ENCODE measurements at places on chromosomes 11 and 22.

DNA sequence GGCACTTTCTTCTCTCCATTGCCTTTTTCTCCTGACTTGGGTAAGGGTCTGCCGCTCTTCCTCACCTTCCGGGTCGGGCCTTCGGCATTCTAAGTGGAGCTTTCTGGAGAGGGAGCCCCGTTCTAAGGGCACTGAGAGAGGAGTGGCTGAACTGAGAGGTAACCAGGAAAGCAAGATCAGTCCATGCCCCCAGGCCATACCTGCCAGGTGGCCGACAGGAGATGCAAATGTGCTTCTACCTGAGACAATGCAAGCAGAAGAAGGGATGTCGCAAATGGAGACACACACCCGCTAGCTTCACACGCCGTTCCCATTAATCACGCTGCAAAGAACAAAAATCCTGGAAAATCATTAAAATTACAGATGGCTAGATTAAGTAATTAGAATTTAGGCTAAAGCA lies 156.4 kb upstream of the TBCEL start:
- DNase-seq = no peak

DNA sequence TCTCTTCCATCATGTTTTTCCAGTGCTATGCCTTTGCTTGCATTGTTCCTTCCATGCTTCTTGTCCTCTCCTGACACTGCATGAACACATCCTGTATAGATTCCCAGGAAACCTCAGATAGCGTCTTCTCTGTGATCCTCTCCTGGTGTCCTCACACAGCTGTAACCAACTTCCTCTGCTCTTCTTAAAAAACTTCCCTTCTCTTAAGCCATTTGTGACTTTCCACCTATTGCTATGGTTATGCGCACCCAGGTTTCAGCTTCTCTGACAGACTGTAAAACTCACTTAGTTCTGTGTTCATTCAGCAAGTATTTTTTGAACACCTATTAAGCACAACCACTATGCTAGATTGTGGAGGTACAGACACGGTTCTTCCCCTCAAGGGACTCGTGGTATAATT lies 5.1 kb upstream of the APLP2 start:
- DNase-seq = no peak

GRCh38 chr11:85764796-85765195 lies 46.1 kb downstream of the SYTL2 start:
- DNase-seq = no peak

DNA sequence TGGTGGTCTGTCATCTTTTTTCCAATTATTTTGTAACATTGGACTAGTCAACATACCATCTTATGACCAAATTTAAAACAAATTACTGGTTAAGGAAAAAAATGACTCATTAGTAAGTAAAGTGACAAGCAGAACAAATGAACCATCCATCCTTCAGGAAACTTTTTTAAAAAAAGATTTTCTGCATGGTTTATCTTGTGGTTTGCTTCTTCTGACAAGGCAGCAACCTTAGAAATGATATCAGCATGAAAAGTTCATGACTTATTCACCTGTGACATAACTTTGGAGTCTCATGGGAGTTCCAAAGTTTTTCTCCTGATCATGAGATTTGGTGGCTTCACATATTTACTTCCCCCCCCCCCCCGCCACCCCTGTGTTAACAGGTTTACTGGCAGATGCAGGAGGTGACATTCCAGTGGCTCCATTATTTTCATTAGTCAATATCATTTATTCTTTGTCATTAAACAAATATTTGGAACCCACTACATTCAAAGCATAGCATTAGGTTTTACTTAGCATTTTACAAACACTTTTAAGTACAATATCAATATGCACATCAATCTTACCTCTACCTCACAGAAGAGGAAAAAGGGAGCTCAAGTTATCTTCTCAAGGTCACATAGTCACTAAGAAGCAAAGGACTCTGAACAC lies 40.7 kb downstream of the DCUN1D5 start:
- DNase-seq = no peak

DNA sequence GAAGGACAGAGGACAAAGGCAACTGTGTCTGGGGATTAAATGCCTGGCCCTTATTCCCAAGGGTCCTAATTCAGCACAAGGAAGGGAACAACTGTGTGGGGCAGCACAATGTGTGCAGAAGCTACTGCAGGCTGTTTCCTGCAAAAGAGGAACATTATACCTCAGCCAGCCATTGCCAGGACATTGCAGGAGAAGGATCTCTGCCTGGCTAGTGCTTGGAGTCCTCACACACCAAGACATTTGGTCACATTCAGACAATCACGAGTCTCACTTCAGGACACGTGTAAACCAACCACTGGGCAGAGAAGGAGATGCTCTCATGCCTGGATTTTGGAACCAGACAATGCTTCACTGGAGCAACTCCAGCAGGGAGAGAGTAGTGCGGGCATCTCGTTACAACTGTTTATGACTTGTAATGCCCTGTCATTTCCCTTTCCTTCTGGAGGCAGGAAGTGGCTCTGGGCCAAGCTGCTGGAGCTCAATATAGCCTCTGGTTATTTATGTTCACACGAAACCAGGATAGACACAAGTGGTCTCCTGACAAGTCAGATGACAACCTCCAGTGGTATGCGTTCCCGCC lies 23.9 kb upstream of the ZC3H12C start:
- peak; percentile 46 for DNase-seq

DNA sequence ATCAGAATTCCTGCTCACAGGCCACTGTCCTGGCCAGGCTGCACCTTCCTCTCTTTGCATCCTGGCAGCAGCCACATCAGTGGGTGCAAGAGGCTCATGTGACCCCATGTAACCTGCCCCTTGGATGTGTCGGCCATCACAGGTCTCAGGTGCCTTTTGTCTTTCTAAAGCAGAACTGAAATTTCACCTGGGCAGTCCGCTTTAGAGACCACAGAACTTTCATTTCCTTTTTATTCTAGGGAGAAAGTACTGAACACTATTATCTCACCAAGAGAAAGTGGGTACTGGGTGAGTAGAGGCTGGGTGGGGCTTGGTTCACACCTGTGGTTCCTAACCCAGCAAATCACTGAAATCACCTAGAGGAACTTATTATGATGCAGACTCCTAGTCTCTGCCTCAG lies 51.7 kb upstream of the NUP160 start:
- no peak for DNase-seq

- DNase-seq = no peak
Observed at GRCh38 chr11:29027436-29027835, 919.2 kb downstream of the METTL15 start.

- DNase-seq = no peak
Observed at GRCh38 chr11:11843211-11843621, 1.4 kb downstream of the USP47 start.

DNA sequence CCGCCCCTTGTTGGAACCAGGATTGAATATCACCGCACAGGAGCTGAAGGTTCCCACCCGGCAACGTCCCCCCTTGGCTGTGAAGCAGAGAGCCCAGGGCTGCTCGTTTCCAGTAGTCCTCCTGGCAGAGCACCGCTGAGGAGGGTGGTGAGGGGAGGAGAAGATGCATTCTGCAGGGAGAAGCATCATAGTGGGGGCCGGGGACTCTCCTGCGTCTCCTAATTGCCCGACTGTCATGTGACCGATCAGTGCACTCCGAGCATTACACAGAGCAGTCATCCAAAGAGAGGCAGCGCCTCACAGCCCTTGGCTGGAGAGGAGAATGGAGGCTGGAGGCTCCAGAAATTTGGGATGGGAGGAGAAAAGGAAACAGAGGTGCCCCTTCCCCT lies 85.0 kb upstream of the SEPTIN5 start:
- DNase-seq = no peak

DNA sequence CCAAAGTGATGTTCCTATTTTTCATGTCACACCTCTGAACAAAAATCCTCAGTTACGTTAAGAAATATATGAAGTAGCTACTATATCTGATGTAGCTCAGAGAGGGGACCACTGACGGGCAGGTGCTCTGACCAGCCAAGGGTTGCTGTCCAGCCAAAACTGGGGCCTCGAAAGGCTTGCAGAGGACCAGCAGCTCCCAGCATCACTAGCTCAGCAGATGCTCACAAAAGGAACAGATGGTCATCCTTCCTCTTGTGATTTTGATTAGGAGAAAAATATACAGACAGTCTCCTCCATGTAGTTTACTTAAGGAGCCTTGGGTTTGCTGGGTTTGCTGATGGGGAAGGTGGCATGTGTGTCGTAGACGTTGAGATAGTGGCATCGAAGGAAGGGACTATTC lies 374.6 kb upstream of the B3GAT1 start:
- no peak for DNase-seq

DNA sequence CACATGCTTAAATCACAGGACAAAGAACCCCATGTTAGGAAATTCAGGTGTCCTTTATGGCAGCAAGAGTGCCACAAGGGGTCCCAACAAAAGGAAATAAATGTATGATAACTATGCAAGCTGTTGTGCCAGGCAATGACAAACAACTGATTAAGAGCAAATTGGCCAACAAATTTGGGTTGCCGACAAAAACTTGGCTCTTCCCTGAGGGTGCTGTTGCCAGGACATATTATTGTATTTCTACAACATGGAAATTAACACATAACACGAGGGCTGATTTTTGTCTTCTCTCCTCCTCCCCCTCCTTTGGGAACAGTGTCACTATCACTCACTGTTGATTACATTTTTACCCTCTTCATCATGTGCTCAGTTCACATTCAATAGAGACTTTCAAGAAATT lies 56.0 kb downstream of the LRRC4C start:
- DNase-seq = no peak

- no peak for DNase-seq
Observed at GRCh38 chr11:48141475-48142122, 75.0 kb upstream of the OR4B1 start.

DNA sequence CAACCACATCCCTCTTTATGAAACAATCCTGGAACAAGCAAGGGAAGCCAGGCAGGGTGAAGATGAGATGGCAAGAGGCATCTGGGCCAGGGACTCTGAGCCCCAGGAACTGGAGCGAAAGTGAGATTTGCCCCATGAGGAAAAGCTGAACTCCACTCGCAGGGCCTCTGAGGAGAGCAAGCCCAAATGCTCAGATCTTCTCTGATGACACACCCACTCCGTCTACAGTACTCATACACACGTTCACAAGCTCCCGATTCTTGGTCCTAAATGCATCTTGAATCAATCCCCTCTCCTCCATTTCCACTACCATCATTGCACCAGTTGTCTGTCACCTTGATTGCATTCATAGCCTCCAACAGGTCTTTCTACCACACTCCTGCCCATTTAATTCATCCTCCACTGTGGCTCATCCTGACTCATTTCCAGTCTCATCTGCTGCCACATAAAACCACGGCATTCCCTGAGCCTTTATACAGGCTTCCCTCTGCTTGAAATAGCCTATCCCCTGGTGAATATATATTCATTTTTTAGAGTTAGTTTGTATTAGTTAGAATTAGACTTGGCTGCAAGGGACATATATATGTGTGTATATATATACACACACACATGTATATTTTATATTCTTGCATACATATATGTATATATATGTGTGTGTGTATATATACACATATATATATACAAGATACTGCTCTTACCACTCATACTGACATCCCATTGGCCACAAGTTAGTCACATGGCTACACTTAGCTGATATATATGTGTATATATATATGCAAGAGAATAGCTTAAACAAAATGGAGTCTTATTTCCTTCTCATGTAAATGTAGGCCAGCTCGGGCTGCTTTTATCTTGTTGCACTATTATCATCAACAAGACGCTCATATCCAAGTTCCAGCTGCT lies 1.4 kb upstream of the APOA5 start:
- no peak for DNase-seq

- DNase-seq = peak; percentile 30
Observed at GRCh38 chr11:119728211-119728626, 781 bp downstream of the NECTIN1 start.

DNA sequence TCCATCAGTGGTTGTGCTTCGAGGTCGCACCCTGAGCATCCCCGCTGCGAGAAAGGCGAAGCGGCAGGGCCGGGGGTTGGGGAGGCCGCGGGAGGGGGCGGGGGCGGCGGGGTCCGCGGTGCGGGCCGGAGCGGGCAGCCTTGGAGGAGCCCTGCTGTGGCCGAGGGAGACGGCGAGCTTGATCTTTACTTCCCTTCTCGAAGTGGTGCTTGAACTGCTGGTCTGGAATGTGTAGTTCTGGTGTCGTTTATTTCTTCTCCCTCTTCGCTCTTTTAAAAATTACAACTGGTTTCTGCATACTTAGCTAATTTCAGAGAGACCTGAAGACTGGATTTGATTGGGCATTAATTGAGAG lies 1.1 kb downstream of the APLP2 start:
- no peak for DNase-seq

DNA sequence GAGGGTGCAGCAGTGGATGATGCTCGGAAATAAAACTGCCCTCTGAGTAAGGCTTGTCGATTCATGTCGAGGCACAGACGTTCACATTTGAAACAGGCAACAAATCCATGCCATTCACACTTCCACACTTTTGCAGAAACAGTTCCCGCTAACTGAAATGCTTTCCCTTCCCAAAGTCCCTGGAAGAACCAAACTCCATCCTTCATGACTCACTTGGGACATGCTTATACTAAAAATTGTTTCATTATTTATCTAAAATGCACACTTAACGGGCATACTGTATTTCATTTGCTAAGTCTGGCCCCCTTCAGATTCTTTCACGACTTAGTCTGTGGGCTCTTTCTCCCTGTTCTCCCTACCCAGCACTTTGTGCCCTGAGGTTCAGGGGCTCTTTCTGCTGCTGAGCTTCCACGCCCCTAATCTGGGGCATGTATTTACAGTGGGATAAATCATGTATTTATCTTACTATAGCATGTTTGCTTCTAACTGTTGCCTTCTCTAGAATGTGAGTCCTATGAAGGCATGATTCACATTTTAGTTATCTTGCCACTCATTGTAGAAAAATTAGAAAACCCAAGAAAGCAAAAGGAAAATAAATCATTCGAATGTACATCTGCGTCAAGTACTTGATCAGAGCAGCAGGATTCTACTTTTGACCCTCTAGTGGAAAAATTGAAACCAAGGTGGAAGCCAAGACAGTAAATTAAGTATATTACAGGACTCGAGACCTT lies 12.5 kb downstream of the SCGB1A1 start:
- DNase-seq = no peak

- no peak for DNase-seq
Observed at GRCh38 chr22:28268850-28269249, 349.8 kb upstream of the PITPNB start.

- DNase-seq = peak; percentile 67
Observed at GRCh38 chr22:17120281-17120680, 879 bp downstream of the TMEM121B start.

DNA sequence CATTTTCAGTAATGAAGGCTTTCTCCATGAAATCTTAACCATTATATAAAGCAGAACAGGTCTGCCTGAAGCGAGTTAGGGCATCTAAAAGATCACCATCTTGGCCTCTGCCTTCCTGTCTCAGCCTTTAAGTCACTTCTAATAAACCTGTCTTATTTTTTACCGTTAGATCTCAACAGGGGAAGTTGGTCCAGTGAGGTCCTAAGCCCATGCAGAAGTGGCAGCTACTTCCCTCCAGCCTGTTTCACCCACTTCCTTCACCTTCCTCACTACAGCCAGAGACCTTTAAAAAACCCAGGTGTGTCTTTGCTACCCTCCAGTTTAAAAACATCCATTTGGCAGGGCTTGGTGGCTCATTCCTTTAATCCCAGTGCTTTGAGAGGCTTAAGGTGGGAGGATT lies 14.1 kb upstream of the LIPT2 start:
- DNase-seq = no peak

GRCh38 chr11:26557666-26558065 lies 14.4 kb downstream of the MUC15 start:
- no peak for DNase-seq

GRCh38 chr11:106733635-106734034 lies 284.6 kb downstream of the GUCY1A2 start:
- DNase-seq = no peak

GRCh38 chr11:107623183-107623582 lies 32.2 kb downstream of the ELMOD1 start:
- no peak for DNase-seq

GRCh38 chr22:34324763-34325162 lies 404.5 kb upstream of the LARGE1 start:
- DNase-seq = no peak

GRCh38 chr11:47372422-47372821 lies 5.9 kb downstream of the SPI1 start:
- no peak for DNase-seq

Measured in HEK293T (cell line).